ENCODE measurements at places on chromosomes 1 and 21. TPM values are rescaled to one million over a fixed set of nuclear protein-coding genes. Genes with fewer than 3 reads are reported as not detected.

GRCh38 chr1:106568201-106568974 lies 488.1 kb upstream of the PRMT6 start:
- DNase-seq, result no peak

DNA sequence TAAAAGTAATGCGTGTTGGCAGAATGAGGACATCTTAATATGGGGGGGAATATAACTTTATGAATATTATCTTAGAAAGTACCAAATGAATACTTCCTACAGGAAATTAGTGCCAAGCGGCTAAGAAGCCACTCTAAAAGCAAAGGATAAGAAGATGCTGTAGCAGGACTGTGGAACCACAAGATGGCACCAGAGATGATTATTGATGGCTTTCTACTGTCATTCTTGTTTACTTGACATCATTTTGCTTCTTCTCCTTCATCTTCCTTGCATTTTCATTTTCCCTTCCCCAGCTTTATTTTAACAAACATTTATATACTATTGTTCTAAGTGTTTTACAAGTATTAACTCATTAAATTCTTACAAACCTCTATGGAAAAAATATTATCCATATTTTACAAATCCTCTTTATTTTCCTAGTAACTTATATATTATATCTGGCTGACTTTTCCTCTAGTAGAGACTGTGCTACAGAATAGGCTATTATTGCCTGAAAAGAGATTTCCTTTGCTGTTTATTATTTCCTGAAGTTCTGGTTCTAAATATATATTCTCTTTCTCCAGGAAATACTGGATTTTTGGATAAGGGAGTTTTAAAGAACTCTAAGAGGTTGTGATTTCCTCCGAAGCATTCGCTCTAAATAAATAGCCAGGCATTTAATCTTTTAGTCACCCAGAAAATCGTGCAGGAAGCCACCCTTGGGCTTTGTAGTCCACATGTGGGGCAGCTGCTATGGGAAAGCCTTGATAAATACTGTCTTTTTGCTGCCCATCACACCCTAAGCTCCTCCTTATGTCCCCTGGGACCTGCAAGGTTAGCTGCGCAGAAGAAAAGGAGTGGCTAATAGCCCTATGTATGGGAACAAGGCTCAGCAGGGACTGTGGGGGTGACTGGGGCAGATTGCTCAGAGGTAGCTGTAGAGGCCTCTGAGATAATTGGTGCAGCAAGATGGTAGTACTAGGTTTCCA lies 69.8 kb downstream of the TPR start:
- peak; percentile 13 for DNase-seq

DNA sequence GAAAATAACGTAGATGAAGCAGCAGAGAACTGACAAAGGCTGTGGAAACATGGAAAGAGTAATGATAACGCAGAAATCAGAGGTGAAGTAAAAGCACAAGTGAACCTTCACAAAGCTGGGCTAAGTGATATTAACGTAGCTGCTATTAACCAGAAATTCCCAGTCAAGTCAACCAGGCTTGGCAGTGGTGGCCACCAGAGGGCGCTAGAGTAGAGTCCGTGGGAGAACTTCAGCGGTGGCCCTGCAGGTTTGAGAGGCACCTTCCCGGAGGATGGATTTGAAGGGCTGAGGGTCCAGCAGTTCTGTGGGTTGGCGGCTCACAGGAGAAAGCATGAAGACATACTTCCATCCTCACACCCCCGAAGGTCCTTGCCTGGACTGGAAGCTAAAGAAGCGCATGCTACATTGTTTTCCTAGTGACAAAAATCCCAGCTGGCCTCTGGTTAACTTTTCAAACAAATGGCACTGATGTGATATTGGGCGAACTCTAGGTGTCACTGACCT lies 81.7 kb upstream of the ZNF648 start:
- DNase-seq, result peak; percentile 94

- no peak for DNase-seq
These were observed 20.8 kb upstream of the MYSM1 start for GRCh38 chr1:58720680-58721079.

The AMY1B gene
- not detected for total RNA-seq

The CR1L gene
- total RNA-seq, result not detected

DNA sequence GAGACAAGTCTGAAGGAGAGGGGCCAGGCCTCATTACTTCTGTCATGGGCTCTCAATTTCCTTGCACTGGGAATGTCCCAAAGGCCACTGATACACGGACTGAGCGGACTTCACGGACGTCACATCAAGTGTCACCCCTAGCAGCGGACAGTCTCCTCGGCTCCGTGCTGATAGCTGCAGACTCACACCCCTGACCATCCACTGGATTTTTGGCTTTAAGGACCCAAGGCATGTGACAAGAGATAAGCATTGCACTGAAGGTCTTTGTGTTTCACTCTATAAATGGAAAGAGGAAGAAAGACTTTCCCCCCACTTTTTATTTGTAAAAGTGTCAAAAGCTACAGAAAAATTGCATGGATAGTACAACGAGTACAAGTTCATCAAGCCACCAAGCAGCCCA lies 200.4 kb upstream of the FGGY start:
- no peak for DNase-seq

DNA sequence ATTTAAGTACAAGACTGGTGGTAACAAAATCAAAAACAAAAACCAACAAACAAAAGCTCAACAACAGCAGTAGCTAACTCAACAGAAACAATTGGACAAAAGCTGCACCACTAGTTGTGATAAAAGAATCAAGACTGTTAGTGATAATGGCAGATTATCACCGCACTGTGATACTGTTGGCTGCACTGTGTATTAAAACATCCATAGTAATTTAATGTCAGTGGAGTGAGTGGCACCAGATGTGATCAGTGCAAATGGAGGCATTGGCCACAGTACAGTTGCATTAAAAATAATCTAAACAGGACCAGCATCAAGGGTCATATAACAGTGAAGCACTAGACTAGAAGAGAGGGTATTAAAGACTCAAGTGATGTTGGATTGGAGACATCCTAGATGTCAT lies 1341.3 kb downstream of the MRPL39 start:
- no peak for DNase-seq

- no peak for DNase-seq
These were observed 7.9 kb upstream of the ERICH3 start for GRCh38 chr1:74681449-74681848.

DNA sequence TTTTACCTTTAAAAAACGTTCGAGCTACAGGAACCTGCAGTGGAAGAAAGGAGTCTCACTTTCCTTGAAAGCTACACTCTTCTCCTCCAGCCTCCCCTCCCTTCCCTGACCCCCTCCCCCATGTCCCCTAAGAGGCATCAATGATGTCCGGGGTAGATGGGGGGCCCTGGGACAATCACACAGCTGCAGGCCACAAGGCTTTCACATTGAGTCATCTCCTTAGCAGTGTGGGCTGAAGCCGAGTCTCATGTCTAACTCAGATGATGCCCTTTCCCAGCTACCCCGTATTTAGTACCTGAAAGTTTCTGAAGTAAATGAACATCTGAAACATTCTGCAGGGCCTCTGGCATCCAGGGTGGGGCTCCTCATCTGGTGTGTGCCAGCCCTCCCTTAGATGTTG lies 6.3 kb upstream of the GPR25 start:
- no peak for DNase-seq

DNA sequence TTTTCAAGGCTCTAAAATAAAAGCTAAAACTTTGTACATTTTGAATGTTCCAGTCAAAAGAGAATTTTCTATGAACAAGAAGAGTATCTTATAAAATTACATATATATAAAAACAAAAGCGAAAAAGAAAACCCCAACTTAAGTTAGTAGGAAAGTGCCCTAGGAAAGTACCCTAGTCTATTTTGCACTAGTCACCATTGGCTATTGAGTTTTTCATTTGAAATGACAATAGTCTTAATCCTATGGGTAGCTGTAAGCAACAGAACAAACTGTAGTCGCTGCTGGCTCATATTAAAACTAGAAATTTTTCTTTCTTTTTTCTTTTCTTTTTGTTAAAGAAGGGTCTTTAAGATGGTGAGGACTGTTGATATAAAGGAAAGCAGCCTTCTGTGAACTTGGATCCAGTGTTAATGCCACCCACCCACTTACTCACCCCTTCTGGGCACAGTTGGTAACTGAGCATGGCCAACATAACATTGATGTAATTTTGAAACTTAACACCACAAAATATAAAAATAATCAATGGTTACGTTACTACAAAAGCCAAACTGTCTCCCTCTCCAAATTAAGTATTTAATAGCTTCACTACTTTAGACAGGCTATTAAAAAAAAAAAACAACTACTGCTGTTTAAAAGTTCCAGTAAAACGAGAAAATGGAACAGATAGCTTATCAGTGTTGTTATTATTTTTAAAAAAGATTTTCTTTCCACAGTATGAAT lies 177.0 kb downstream of the EIF4G3 start:
- DNase-seq, result no peak

All from hepatocyte (in vitro differentiated cells).